CD4-positive, alpha-beta T cell treated with Interleukin-6 for 4 hours (primary cell): ENCODE measurements at places on chromosomes 12 and 14.

- no peak for DNase-seq
Observed at GRCh38 chr14:57179273-57179672, 89.4 kb downstream of the EXOC5 start.

DNA sequence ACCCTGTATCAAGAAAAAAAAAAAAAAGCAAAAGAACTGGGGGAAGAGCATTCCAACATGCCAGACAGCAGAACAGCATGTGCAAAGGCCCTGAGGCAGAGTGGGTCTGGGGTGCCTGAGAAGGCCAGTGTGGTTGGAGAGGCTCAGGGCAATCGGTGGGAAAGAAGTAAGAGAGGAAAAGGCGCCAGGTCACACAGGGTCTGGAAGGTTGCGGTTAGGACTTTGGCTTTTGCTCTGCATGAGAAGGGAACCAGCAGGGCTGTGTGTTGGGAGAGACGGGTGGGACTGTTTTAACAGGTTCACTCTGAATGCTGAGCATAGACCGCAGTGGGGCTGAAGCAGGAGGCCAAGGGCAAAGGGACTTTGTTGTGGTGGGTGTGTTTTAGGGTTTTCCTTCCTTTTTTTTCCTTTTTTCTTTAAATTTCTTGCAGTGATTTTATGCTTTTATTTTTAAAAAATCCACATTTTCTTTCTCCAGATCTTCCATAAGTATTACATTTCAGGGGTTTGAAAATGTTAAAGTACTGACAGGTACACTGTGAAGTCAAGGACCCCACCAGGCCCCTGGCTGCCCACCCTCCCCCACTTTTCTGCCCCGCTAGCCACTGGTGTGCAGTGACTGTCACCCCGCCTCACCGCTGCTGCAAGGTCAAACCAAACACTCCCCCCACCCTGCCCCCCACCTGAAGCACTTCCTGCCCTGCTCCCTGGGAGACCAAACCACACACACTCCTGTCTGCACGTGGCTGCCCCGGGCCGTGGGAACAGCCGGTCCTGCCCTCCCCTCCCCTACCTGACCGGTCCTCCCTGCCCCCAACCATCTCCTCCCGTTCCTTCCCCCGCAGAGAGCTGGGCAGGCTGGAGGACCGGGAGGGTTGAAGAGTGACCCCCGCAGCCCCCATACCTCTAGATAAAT lies 30.0 kb downstream of the DTX1 start:
- peak; percentile 67 for DNase-seq

- DNase-seq, result no peak
Observed at GRCh38 chr12:109738209-109738608, 24.6 kb downstream of the FAM222A start.

DNA sequence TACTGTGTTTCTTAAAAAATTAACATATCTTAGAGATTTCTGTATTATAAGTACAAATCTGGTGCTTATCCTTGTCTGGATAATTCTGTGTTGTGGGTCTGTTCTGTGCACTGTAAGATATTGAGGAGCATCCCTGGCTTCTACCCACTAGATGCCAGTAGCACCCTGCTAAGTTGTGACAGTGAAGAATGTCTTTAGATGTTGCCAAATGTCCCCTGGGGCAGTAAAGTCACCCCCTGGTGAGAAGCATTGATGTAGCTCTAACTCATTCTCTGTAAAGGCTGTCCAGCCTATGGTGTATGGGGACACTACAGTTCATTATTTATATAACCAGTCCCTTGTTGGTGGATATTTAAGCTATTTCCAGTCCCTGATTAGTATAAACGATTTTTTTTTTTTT lies 31.4 kb downstream of the MAP1LC3B2 start:
- no peak for DNase-seq

- DNase-seq, result peak; percentile 69
Observed at GRCh38 chr12:68317047-68317667, 15.0 kb downstream of the MDM1 start.

DNA sequence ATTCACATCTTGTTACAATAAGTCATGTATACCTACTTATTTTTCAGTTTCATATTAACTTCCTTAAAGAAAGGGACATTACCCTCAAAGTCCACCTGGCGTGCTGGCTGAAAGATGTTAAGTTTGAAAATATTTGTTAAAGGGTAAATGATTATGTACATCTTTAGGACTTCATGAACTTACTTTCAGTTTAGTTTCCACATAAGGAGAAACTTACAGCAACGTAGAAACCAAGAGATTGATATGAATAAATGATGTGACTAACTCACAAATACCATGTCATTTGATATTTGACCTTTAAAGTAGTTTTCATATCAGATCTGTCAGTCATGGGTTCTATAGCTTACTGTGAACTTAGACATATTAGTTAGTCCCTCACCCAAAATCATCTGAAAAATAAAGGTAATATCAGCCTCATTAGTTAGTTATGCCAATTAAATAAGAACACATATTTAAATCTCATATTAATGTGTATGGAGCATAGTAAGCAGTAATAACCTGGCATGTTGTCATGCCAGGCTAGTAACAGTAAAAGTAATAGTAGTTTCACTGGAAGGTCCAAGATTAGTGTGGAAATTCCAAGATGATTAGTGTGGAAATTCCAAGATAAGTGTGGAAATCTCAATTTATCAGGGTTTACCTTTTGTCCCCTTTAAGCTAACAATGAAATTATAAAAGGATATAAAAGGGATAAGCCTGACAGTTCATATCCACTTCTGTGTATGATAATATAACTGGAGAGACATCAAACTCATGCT lies 1.9 kb upstream of the CLEC2D start:
- peak; percentile 9 for DNase-seq

GRCh38 chr14:87996291-87996592 lies 3.3 kb upstream of the GALC start:
- DNase-seq, result no peak

GRCh38 chr14:70525691-70526090 lies 9.1 kb downstream of the ADAM20 start:
- DNase-seq, result no peak

DNA sequence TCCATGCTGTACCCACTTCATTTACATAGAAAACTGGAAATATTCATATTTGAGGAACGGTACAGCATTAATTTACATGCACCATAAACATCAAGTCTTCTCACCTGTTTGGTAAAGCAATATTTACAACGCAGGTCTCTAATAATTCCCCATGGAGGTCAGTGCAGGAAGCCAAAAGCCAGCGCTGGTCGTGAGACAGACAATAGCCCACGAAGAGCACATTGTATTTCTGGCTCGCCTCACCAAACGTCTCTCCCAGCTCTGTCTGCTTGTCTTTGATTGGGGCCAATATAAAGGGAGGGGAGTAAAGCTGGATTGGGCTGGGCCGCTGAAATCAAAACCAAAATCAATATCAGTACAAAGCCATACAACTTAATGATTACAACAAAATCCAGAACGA lies 302.1 kb downstream of the MED13L start:
- no peak for DNase-seq

GRCh38 chr12:33876618-33877017 lies 145.7 kb upstream of the ALG10 start:
- DNase-seq, result no peak

DNA sequence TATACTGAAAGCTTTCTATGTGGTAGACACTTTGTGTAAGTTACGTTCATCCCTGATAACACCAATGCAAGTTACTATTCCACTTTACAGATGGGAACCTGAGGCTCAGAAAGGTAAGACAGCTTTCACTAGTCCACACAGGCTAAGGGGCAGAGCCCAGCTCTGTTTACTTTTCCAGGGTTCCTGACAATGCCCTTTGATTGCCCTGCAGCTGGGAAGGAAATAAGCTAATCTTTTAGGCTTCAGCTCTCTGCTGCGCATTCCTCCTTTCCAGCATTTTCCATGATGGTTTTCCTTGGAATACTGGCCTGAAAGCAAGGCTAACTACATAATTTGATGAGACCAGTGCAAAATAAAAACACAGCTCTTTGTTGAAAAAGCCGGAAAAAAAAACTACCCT lies 185.7 kb upstream of the BTG1 start:
- no peak for DNase-seq

GRCh38 chr12:91910871-91911388 lies 234.7 kb downstream of the BTG1 start:
- peak; percentile 16 for DNase-seq

- no peak for DNase-seq
Observed at GRCh38 chr14:101719708-101720107, 41.8 kb upstream of the PPP2R5C start.

DNA sequence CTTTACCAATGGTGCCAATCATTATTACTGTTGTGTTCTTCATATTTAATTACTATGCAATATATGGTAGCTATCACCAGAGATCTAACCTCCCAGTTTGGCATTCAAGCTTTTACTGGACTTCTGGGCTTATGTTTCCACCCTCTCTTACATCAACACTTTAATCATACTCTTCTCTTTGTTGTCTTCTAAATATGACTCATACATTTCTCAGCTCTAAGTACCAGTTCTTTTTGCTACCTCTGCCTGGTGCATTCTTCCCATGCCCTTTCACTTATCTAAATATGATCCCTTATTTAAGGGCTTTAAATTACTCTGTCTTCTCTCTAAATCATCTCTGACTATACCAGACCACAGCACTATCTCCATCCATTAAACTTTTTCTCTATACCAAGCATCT lies 246.1 kb upstream of the CCDC196 start:
- no peak for DNase-seq

DNA sequence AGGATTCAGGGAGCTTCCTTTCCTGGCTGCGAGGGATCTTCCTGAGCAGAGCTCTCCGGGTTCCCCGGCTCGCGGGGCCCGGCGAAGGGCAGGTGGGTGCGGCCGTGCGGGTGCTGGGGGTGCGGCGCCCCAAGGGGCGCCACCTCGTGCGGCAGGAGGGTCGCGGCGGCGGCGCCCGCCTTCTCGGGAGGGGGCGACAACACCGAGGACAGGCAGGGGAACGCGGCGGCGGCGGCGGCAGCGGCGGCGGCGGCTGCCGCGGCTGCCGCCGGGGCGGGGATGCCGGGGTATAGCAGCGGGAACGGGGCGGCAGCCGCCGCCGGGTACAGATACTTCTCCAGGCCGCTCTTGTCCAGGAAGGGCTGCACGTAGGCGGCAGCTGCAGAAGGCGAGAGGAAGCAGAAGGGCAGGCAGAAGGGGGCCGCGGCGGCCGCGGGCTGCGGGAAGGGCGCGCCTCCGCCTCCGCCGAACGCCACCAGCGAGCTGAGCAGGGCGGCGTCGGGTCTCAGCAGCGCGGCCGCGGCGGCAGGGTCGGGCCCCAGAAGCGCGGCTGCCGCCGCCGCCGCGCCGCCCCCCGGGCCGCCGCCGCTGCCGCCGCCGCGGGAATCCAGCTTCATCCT lies 2.7 kb downstream of the BHLHE41 start:
- DNase-seq, result peak; percentile 37

DNA sequence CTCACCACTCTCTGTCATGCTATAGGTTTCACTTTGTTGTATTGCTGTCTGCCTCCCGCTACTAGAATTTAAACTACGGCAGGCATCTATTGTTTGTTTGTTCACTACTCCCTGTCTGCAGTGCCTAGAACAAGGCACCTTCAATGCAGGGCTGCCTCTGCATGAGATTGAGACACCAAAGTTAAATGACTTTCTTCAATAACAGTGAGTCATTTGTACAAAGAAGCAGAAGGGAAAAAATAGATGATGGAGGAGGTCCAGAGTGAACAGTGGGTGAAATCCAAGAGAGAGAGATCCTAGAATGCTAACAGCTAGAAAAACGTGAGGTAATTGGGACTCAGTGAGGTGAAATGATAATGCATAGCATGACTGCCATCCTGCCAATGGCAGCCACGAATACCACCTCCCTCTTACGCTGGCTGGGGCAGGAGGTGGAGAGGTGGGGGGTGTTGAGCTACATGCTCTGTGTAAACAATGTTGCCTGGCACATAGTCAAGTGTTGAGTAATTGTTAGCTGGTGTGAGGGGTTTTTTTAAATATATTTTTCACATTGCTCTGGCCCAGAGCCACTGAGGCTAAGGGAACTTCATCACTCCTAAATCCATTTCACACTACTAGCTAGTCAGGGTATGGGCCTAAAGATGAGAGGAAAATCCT lies 367.6 kb downstream of the RPS29 start:
- DNase-seq, result no peak

DNA sequence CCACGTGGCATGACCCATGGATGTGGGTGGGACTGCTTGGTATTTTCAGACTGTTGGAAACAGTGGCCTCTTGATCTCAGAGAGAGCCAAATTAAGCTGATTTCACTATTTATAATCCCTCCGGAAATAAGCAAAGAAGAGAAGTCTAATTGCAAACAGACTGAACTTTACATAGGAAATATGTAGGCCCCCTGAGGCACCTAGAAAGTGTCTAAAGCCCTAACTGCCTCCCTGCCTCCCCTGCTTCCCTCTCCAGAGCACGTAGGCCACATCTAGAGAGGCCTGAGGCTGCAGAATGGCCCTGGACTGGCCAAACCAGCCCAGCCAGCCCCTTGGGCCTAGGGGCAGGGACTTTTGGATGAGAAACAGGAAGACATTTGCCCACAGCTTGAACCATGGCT lies 123.8 kb downstream of the ZFP36L1 start:
- no peak for DNase-seq

GRCh38 chr14:68791902-68792677 lies 777 bp downstream of the ZFP36L1 start:
- peak; percentile 56 for DNase-seq

GRCh38 chr14:61609191-61609843 lies 86.0 kb upstream of the HIF1A start:
- DNase-seq, result no peak

- DNase-seq, result peak; percentile 54
Observed at GRCh38 chr14:100056964-100057795, 8.0 kb upstream of the EVL start.

- DNase-seq, result no peak
Observed at GRCh38 chr12:84315926-84316325, 596.7 kb downstream of the SLC6A15 start.

DNA sequence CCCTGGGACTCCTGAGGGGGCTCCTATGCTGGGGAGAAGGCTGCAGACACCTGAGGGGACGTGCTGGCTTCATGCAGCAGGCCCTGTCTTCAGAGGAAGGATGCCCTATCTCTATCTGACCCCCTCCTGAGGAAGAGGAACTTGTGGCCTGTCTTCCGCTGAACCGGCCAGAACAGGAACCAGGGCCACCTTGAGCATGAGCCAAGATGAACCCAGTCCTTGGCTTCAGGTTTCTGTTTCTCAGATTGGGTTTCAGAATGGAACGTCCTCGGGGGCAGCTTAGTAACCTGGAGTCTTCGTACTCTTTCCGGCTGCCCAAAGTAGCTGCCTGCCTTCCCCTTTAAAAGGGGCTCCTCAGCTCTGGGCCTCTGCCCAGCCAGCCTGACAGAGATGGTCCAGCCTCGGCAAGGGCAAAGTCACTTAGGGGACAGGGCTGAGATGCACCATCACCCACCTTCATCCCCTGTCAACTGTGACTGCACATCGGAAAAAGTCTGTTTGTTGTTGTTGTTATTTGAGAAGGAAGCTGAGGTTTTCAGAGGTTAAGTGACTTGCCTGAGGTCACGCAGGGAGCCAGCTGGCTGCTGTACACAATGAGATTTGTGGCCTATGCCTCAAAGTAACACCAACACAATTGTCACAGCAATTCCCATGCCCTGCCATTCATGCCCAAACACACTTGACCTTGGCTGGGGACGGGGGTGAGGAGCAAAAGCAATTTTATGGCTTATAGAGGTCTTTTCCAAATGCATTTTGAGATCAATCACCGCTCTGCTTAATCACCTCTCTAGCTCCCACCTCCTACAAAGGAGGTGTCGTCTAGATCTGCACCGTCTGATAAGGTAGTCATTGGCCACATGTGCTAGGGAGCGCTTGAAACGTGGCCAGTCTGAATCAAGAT lies 13.4 kb downstream of the ASB2 start:
- DNase-seq, result peak; percentile 66
